ENCODE measurements at places on chromosomes 3 and 15. TPM values are rescaled to one million over a fixed set of nuclear protein-coding genes. Genes with fewer than 3 reads are reported as not detected.
A peak's percentile ranks its signal among the peaks of the same experiment; 100 is the strongest.

- DNase-seq = peak; percentile 53
Measured at GRCh38 chr15:74384881-74385643, 17.6 kb upstream of the CYP11A1 start.

DGKG gene
- total RNA-seq = 13.3 TPM

COX17 gene
- 120 TPM for total RNA-seq

GATA2 gene
- total RNA-seq = 8.9 TPM

DNA sequence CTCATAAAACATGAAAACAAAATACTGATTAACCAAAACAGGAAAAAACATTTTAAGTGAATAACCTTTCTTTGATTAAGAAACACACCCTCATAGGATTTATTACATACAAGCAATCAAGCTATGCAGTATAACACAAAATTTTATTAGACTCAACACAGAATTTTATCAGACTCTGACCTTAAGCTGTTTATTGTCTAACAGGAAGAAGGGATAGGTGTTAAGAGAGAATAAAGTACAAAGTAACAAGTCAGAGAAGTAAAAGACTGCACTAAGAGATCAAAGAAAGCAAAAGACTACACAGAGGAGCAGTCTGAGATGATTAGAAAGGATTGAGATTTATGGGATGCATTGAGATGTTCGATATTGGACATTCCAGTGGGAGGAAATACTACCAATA, 37.6 kb downstream of the ICE2 start:
- no peak for DNase-seq

RAB8B gene
- total RNA-seq = 19.7 TPM

CD80 gene
- 0.10 TPM for total RNA-seq

DLL4 gene
- 9.2 TPM for total RNA-seq

DNA sequence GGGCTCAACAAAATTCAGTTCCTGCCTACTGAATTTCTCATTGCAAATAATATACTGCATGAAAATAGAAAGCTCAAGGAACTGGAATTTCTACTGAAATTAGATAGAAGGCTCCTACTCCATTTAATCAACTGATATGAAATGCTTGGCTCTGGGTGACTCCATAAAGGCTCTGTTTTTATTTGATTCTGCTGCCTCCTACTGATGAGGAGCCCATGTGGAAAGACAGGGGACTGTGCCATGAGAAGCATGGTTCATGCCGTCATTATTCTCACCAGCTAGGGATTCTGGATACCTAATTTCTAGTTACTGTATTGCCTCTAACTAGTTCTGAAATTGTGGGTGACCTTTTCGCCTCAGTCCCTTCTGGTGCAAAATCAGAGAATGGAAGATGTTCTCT, 366.2 kb upstream of the DPH6 start:
- no peak for DNase-seq

DNA sequence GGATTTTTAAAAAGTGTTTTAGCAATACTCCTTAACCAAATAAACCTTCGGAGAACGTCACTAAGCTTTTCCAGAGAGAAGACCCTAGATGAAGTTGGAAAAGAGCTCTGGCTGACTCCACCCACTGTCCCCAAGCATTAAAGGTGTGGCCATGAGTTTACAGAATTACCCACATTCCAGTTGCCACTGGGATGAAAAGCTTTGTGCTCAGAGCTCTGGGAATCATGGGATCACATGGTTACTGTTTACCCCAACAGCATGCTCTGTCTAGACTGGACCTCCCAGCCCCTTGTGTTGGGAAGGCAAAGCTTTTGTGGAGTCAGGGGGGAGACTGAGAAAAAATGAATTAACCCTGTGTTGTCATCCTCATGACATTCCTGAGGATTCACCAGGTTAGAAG, 55.3 kb downstream of the CCK start:
- DNase-seq = no peak

DNA sequence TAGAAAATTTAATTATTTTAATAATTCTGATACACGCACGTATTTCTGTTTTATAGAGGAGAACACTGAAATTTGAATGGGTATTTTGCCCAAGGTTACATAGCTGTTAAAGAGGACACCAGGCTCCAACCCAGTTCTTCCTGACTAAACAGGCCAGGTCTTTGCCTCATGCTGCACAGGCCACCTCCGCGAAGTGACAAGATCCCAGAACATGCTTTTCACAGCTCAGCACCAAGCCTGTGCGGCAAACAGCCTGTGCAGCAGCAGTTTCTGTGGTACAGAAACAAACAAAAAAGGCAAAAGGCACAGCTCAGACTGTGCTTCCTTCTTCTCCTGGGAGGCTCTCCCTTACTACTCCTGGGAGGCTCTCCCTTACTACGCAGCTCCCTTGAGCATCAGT, 6.5 kb downstream of the FOXL2 start:
- DNase-seq = no peak

GRCh38 chr3:46433841-46434240, 26.8 kb downstream of the CCRL2 start:
- DNase-seq = no peak

DLEC1 gene
- total RNA-seq = 0.29 TPM

OTOL1 gene
- total RNA-seq = not detected

DNA sequence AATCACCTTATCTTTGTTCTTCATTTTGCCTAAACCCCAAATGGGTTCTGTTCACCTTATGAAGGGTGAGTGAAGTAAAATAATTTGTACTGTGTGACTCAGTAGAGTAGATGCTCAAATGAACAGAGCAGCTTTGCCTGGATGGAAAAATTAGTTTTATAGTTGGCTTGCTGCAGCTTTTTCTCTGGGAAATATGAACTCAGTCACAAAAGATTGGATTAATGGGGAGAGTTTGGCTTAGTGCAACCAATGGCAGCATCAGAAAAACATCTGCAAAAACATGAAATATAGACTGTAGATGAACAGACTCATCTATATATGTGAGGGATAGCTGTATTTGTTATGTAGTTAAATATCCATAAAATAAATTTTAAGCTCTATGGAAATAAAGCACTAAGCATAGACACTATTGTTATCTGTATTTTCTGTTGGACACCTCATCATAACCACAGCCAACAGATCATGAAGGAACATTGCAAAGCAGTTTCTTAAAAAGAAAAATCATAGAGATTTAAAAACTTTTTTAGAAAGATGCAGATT, 181.3 kb downstream of the ECT2 start:
- no peak for DNase-seq

- no peak for DNase-seq
Measured at GRCh38 chr15:36988947-36989346, 111.4 kb downstream of the MEIS2 start.

DNA sequence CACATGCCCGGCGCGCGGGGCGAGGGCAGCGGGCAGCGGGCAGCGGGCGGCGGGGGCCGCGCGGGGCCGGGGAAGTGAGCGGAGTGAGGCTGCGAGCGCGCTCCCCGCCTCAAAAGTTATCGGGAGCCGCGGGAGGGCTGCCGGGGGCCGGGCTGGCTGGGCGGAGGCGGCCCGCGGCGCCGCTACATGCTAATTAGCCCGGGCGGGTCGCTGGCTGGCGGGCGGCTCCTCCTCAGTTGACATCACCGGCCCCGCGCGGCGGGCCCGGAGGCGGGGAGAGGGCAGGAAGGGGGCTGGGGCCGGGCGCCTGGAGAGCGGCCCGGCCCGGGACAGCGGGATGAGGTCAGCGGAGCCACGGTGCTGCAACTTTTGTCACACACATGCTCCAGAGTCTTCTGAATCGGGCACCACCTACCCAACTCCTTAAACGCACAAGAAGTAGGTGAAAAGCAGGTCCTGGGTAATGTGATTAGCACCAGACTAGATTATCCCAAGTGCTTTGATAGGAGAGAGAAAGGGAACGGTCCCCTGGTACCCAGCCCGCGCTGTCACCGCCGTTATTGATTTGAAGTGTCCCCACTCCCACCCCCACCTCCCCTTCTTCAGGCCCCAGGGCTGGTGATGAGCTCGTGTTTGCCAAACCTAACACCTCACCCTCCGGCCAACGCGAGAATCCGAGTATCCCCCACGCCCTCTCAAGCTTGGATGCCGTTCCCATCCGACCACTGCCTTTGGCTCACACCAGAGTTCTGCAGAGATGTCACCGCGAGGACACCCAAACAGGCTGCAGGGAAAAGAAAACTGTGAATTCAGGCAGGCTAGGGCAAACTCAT, at the start of gene HEG1:
HEG1 (minus strand) TSS at position 85 of the 833 bp plus-strand sequence. CDS start 107 bp downstream, outside the sequence.
- DNase-seq = peak; percentile 94

GRCh38 chr3:139738697-139739096, 60.9 kb upstream of the NMNAT3 start:
- no peak for DNase-seq

- no peak for DNase-seq
Measured at GRCh38 chr3:42491881-42492507, 10.4 kb upstream of the VIPR1 start.

- no peak for DNase-seq
Measured at GRCh38 chr3:88149101-88149508, 654 bp upstream of the C3orf38 start.
